ENCODE measurements at places on chromosomes 16 and 17.

- DNase-seq = no peak
Measured at GRCh38 chr16:72471317-72471924, 299.5 kb upstream of the PMFBP1 start.

DNA sequence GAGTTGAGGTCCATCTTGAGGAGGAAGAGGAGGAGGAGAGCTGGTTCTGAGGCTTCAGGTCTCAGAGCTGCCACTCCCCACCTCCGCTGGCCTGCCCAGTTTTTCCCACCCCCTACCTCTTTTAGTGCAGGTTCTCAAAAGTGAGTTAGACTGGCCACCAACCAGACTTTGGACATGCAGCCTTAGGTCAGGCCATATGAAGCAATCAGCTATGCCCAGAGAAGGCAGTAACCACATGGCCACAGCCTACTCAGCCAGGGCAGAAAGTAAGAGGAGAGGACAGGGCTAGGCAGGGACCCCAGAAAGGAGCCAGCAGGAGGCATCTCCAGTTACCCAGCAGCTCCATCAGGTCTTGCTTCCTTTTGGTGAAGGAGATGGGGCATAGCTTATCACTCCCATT, 9.0 kb downstream of the MYO15A start:
- no peak for DNase-seq

- no peak for DNase-seq
Measured at GRCh38 chr17:40699371-40699770, 4.2 kb downstream of the KRT24 start.

GRCh38 chr16:85203462-85203813, 91.2 kb upstream of the CIBAR2 start:
- no peak for DNase-seq

- no peak for DNase-seq
Measured at GRCh38 chr16:85215478-85216118, 103.3 kb upstream of the CIBAR2 start.

DNA sequence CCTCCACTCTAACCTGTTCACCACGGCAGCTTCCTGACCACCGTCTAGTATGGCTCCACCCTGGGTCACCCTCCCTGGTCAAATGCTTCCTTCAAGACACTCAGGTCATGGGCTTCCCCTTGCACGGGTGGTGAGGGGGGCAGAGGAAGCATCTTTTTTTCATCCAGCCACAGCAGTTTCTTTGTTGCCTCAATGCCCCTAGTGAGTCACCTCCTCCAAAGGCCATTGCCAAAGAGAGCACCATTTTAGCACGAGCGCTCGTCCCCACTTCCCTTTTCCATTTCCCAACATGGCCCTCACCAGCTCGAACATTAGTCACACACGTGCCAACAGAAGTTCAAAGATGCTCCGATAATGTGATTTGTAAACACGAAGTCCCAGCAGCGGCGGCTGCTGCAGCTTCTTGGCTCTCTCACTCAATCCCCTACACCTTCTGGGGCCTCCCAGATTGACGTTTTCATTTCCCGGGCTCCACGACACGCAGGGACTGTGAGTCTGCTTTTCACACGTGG, 134.6 kb downstream of the GAS7 start:
- DNase-seq = no peak

GRCh38 chr16:88048985-88049384, 97.8 kb downstream of the BANP start:
- DNase-seq = no peak

DNA sequence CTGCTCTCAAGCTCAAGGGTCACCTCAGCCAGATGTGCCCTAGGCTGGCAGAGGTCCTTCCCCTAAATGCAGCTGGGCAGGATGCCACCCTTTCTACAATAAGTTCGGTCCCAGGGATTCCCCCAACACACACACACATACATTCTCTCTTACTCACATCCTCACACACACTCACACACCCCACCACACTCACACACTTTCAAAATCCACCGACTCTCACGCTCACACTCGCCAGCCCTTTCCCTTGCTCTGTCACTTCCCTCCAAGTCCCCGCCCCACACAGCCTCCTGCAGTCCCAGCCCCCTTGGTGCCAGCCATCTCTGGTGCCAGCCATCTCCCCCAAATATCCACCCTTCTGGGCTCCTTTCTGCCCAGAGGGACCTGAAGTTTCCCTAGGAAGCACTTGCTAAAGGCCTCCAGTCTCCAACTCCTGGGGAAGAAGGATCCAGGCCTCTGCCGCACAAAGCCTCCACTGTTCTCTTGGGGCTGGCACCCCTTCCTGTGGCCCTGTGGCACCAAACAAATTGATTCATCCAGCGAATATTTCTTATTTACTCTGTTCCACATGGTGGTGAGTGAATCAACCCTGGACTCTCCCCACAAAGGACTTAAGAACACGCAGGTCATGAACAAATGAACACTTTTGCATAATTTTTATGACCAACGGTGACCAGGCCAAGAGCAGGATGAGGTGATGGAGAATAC, 3.8 kb upstream of the USP36 start:
- no peak for DNase-seq

GRCh38 chr16:4288148-4288921, 15.5 kb upstream of the TFAP4 start:
- DNase-seq = no peak

DNA sequence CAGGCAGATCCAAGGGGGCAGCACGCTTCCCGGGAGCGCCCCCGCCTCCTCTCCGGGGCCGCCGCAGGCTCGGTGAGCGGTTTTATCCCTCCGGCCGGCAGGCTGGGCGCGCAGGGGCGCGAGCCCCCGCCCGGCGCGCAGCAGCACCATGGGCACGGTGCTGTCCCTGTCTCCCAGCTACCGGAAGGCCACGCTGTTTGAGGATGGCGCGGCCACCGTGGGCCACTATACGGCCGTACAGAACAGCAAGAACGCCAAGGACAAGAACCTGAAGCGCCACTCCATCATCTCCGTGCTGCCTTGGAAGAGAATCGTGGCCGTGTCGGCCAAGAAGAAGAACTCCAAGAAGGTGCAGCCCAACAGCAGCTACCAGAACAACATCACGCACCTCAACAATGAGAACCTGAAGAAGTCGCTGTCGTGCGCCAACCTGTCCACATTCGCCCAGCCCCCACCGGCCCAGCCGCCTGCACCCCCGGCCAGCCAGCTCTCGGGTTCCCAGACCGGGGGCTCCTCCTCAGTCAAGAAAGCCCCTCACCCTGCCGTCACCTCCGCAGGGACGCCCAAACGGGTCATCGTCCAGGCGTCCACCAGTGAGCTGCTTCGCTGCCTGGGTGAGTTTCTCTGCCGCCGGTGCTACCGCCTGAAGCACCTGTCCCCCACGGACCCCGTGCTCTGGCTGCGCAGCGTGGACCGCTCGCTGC, 832 bp downstream of the CDK5R1 start:
- no peak for DNase-seq

GRCh38 chr16:68073902-68074760, 11.0 kb upstream of the NFATC3 start:
- DNase-seq = no peak

DNA sequence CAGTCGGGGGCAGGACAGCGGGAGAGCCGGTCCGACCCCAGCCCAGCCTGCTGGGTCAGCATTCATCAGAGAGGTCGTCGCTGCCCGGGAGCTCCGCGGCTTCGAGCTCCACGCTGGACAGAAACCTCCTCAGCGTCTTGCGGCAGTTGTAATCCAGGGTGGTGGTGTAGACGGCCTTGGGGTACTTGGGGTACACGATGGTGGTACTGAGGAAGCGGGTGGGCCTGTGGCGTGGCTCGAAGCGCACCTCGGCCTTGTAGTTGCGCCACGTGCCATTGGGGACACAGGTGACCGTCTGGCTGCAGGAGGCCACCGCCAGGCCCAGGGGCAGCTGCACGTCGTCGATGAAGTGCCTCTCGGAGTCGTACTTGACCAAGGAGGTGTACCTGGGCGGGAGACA, 90.5 kb upstream of the RPH3AL start:
- DNase-seq = no peak

DNA sequence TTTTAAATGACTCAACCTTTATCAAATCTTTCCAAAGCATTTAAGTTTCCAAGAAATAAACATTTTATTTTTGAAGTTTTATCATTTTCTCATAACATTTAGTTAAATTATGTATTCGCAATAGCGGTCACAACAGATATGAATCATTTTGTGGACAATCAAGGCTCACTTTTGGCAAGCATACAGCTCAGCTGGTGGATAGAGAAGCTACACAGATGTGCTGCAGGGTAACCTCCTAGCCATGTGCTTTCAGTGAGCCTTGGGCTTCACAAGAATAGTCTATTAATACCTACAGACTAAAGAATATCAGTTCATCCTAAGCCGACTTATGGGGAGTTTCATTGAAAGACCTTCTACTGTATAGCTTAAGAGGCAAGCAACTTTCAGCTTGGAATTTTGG, 144.8 kb downstream of the MRTFB start:
- no peak for DNase-seq

DNA sequence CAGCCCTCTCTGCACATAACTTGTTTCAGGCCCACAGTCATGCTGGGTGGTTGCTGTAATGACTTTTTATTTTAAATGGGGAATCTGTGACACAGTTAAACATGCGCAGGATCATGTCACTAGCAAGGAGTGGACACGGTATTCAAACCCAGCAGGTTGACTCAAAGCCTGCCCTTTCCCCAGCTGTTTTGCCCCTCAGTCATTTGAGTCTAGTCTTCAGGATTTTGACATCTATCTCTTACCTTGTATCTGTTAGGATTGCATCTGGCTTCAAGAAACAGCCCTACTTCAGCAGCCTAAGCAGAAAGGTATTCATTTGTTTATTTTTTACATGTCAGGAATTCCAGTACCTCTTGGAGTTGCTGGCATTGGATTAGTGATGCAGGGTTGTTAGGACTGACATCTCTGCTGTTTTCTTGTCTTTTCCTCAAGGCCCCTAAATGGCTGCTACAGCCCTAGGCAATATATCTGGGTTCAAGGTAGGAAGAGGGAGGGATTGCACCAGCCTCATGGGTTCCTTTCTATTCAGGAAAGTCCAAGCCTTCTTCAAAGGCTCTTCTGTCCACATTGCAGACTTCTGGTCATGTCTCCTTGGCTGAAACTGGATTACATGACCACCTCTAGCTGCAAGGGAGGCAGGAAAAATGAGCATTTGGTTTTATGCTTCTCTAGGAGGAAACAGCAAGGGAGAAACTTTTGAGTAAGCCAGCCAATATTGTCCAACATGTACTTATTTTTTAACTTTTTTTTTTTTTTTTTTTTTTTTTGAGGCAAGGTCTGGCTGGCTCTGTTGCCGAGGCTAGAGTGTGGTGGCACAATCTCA, 22.8 kb downstream of the ABCC1 start:
- no peak for DNase-seq

DNA sequence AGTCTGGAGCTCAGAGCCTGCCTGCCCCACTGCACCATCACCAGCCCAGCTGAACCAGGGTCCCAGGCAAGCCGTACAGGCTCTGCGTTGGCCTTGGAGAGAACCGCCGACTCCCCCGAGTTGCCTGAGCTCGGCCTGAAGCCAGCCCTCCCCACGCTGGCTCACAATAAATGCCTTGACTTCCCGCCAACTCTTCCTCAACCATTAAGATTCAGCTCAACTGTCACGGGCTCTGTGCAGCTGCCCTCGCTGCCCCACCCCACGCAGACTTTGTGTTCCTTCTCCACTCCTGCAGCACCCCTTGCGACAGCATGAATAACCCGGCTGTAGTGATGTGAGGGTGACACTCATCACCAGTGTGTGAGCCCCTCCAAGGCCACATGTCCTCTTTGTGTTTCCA, 4.8 kb upstream of the QPRT start:
- DNase-seq = no peak

DNA sequence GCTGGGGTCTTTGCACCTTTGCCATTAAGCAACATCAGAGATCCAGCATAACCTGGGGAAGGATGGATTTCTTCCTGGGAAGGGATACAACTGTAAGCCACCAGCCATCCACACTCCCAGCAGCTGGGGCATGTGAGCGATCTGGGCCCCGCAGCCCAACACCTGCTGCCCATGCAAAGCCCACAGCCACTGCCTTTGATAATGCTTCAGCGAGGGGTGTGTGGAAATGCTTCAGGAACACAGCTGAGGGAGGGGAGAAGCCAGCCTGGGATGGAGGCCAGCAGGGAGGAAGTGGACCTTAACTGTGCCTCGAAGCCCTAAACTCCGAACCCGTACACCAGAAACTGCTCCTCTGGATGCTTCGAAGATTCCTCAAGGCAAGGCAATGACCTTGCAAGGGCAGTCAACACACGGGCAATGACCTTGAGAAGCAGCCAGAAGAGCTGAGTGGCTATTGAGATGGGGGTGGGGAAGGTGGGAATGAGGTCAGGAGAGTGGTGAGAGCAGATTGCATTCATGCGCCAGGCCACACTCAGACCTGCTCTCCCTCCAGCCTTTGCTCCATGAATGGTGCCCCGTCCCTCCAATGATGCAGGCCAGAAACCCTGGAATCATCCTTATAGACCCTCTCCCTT, 49.1 kb downstream of the KATNIP start:
- no peak for DNase-seq

- DNase-seq = no peak
Measured at GRCh38 chr16:10836174-10836853, 17.7 kb upstream of the TVP23A start.

- DNase-seq = no peak
Measured at GRCh38 chr16:57411362-57411976, 6.9 kb downstream of the CCL17 start.

DNA sequence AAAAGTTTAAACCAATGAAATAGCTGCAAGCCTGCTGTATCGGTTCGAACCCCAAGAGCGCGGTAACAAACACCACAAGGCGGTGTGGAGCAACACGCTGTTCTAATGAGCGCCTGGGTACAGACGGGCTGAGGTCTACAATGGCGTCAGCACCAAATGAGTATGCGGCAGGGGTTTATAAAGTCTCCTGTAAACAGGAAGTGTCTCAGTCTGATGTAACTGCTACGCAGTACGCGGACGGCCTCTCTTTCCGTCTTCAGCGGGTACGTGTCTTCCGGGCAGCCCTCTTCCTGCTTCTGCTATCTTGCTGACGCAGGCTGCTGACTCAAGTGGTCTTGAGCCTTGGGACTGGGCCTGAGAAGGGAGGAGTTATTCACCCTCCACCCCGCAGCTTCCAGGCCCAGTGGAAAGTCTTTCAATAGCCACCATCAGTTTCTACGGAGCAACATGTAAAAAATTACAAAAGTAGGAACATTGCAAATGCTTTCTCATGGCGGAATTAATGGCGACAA, 40.5 kb upstream of the KCNJ2 start:
- no peak for DNase-seq

GRCh38 chr16:4498546-4499195, 22.5 kb downstream of the HMOX2 start:
- no peak for DNase-seq

DNA sequence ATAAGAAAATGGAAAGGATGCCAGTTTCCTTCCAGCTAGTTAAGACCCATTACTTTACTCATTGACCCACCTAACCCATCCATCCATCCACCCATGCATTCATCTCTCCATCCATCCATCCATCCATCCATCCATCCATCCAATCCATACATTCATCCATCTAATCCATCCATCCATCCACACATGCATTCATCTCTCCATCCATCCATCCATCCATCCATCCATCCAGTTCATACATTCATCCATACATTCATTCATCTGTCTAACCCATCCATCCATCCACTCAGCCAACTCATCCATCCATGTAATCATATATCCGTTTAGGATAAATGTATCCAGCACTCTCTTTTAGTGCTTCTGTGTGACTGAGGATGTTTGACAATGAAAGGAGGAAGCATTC, 178.8 kb upstream of the CACNG3 start:
- DNase-seq = no peak

Measured in stimulated activated CD4-positive, alpha-beta T cell treated with anti-CD3 and anti-CD28 coated beads, Interleukin-12 subunit alpha, Interleukin-12 subunit beta, amount 100 ng/mL, for 48 hours (primary cell).